ENCODE measurements at places on chromosomes 7 and 10.

DNA sequence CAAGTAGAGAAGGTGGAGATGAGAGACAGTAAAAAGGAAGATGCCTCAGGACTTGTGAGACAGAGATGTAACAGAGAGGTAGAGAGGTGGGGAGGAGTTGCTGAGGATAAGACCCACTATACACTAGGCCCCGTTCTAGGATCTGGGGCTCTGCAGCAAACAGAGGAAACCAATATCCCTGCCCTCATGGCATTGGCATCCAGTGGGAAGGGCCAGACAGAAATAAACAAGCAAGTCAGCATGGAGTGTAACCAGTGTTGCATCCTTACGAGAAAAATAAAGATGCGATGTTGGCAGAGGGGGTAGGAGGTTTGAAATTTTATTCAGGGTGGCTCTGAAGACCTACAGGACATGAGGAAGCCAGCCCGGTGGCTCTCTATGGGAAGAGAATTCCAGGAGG is 22.0 kb upstream of the EEPD1 start:
- no peak for DNase-seq

DNA sequence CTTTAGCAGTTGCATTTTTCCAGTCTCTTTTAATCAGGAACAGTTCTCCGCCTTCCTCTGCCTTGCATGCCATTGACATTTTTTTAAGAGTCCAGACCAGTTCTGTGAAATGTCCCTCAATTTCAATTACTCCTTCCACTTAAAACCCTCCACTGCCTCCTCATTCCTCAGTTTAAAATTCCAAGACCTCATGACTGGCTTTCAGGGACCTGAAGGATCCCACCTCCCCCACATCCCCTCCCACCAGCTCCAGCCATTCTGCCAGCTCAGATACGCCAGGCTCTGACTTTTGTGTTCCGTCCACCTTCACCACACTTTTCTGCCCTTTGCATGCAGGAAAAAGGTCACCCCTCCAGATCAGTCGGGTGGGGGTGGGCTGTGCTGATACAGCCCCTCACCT is 8.7 kb downstream of the TNRC18 start:
- no peak for DNase-seq

- no peak for DNase-seq
Measured at GRCh38 chr10:6020826-6021225, 41.3 kb downstream of the IL2RA start.

GRCh38 chr10:75542906-75543305 is 111.5 kb downstream of the LRMDA start:
- no peak for DNase-seq

DNA sequence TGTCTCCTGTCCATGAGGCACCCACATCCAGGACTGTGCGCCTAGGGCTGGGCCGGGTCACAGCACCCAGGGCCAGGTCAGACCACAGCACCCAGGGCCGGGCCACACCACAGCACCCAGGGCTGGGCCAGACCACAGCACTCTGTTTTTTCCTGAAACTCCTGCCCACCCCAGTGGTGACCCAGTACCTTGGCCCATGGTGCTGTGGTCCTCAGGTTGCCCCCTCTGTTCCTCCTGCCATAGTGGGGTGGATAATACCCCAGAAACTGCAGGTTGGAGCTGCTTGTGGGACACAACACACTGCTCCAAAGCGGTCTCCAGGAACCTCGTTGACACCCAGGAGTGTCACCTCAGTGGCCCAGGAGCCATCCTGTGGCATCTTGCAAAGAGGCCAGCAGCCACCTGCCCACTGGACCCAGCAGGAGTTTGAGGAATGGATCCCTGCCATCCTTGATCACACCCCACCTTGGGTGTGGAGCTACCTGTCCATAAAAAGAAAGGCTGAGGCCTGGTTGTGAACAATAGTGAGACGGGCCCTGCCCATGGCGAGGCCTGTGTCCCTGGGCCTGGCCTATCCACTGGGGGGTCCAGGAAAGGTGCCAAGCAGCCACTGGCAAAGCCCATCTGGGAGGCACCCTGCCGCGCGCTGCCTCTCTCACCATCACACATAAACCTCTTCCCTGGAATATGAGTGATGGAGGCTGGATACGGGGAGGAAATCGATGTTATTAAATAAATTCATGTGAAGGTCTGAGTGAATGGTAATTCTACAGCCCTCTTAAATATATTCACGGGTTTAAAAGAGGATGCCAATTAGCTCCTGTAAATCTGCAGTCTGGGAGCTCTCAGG is 89.0 kb downstream of the NKX6-2 start:
- DNase-seq: no peak

GRCh38 chr10:6486309-6486708 is 93.8 kb downstream of the PRKCQ start:
- DNase-seq: no peak

DNA sequence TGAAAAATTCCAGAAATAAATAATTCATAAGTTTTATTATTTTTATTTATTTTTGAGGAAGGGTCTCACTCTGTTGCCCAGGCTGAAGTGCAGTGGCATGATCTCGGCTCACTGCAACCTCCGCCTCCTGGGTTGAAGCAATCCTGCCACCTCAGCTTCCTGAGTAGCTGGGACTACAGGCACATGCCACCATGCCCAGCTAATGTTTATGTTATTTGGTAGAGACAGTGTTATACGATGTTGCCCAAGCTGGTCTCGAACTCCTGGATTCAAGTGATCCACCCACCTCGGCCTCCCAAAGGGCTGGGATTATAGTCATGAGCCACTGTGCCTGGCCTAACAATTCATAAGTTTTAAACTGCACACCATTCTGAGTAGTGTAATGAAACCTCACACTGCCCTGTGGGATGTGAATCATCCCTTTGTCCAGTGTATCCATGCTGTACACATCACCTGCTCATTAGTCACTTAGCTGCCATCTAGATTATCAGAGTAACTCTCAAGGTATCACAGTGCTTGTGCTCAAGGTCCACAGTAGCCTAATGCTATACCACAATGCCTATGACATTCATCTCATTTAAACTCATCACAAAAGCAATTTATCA is 17.9 kb downstream of the RTKN2 start:
- DNase-seq: no peak

DNA sequence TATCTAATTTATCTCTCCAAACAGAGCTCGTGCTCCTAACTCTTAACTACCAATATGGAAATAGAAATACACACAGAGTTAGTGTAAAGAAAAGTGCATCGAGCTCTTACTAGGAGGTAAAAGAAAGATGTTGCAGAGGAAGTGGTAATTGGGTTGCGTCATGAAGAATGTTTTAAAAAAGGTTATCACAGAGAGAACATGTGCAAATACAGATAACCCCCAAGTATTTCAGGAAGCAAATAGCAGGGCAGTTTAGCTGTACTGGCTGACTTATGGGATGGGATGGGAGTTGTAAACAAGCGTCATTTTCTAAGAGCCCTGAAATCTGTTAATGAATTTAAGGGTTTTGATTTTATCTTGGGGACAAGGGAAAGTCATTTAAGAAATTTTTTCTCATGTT is 153.9 kb downstream of the AGMO start:
- DNase-seq: no peak

- DNase-seq: no peak
Measured at GRCh38 chr7:135802697-135803096, 54.1 kb upstream of the FAM180A start.

DNA sequence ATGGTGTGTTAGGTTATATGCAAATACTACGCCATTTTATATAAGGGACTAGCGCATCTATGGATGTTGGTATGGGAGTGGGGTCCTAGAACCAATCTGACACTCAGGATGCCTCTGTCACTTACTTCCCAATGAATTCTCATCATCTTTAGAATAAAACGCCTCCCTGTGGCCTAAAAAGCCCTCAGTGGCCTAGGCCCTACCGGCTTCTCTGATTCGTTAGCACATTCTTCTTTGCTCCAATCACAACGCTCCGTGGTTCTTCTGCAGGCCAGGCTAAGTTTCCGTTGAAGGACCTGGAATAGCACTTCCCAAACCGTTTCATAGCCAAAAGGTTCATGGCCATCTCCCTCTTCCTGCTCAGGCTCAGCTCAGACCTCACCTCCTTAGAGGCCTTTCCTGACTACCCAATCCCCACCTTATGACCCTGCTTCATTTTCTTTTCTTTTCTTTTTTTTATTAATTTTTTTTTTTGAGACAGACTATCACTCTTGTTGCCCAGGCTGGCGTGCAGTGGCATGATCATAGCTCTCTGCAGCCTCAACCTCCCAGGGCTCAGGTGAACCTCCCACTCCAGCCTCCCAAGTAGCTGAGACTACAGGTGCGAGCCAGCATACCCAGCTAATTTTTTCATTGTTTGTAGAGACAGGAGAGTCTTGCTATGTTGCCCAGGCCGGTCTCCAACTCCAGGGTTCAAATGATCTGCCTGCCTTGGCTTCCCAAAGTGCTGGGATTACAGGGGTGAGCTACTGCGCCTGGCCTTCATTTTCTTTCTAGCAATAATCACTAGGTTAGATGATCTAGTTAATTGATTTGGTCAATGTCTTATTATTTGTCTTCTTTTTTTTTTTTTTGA is 24.5 kb upstream of the YWHAG start:
- DNase-seq: no peak

GRCh38 chr7:98205162-98205845 is 5.9 kb upstream of the BHLHA15 start:
- DNase-seq: no peak

DNA sequence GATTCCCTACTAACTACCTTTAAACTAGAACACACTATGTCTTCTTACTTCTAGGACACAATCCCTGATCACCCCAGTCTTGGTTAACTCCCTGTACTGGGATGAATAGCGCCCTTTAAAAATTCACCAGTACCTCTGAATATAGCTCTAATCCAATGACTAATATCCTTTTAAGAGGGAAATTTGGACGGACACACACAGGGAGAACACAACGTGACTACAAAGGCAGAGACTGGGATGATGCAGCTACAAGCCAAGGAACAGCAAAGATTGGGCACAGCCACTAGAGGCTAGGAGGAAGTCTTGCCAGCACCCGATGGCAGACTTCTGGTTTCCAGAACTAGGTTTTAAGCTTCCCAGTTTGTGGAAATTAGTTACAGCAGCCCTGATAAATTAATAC is 81.4 kb downstream of the MALSU1 start:
- no peak for DNase-seq

DNA sequence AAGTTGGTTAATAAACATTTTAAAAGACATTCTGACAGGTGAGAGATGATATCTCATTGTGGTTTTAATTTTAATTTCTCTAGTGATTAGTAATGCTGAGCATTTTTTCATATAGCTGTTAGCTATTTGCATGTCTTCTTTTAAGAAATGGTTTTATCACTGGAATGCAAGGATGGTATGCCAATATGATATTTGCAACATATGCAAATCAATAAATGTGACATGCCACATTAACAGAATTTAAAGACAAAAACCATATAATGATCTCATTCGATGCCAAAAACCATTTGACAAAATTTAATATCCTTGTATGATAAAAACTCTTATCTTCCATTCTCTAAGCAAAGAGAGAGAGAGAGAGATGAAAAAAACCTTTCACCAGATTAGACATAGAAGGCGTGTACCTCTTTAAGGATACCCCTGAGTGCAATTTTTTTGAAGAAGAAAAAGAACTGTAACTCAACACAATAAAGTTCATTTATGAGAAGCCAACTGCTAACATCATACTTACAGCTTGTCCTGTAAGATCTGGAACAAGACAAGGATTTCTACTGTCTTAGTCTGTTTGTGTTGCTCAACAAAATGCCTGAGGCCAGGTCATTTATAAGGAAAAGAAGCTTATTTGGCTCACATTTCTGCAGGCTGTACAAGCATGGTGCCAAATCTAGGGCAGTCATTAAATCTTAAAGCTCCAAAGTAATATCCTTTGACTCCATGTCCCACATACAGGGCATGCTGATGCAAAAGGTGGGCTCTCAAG is 39.7 kb upstream of the ZMYND11 start:
- no peak for DNase-seq

DNA sequence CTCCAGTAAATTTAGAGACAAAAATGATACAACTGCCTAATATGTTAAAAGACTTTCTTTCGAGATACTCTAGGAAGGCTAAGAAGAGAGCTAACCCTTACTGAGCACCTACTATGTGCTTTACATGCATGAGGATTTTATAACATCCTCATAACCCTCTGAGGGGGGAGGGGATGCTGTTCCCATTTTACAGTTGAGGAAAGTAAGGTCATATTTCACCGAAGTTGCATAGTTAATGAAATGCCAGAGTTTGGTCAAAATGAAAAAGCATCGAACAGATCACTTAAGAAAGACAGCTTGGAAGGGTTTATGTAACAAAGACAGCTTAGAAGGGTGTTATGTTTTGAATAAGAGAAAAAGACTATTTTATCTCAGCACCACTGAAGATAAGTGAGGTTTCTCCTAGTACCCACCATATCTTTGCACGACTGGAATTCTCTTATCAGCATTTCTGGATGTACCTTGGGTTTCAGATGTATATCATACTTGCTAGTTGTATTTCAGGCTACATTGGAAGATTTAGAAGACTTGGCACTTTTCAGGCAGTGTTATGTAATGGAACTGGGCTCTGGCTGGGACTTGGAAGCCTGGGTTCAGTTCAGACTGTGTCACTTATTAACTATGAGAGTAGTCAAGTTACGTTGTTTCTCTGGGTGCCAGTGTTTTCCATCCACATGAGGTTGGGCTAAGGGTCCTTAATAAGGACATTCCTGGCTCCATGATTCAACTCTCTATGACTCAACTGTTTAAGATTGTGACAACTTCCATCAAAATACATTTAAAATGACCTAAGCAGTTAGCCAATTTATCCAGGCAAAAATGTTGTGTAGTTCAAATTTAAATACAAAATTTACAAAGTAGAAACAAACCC is 6.0 kb downstream of the RHOBTB1 start:
- no peak for DNase-seq

DNA sequence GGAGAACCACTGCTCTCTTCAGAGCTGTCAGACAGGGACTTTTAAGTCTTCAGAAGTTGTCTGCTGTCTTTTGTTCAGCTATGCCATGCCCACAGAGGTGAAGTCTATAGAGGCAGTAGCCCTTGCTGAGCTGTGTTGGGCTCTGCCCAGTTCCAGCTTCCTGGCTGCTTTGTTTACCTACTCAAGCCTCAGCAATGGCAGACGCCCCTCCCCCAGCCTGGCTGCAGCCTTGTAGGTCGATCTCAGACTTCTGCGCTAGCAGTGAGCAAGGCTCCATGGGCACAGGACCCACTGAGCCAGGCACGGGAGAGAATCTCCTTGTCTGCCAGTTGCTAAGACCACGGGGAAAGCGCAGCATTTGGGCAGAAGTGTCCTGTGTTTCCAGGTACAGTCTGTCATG is 12.1 kb upstream of the CPA2 start:
- no peak for DNase-seq

DNA sequence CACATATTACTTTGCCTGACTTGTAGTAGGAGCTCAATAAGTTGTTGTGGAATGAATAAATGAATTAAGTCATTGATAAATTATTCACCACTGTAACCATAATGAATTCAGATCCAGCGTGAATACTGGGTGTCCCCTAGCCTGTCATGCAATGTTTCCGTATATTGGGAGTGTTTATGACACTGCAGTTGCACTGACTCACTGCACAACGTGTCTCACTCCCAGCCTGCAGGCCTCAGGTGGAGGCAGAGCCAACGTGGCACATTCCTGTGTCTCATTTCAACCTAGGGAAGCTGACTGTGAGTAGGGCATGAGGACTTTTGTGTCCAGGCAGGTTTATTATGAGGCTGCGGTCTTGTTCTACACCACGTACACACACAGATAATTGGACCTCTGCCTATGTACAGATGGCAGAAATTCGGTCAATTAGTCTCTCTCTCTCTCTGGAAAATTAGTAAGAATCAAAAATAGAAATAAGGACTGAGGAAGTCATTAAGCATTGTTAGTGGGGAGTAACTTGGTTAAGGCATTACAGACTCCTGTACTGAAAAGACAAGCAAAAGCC is 299.1 kb upstream of the IGFBP3 start:
- DNase-seq: no peak

- no peak for DNase-seq
Measured at GRCh38 chr7:135928136-135928535, 49.0 kb downstream of the MTPN start.

- DNase-seq: no peak
Measured at GRCh38 chr10:48653347-48653746, 31.3 kb upstream of the WDFY4 start.
